ENCODE measurements at places on chromosomes 13 and 19.

DNA sequence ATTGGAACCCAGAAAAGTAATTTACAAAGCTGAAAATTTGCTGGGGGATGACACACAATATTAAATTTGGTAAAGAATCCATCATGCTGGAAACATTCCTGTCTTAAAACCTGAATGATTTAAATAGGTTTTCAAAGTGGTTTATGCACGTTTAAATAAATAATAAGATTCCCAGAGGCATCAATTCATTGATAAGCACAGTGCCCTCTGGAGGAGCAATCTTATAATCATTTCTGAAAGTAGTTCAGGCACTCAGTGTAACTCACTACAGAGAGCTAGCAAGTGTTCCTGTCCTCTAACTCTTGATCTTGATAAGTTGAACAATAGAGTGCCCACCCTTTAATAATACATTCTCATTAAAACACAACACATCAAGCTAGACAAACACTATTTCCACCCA is 43.5 kb upstream of the SHISA2 start:
- DNase-seq = no peak

DNA sequence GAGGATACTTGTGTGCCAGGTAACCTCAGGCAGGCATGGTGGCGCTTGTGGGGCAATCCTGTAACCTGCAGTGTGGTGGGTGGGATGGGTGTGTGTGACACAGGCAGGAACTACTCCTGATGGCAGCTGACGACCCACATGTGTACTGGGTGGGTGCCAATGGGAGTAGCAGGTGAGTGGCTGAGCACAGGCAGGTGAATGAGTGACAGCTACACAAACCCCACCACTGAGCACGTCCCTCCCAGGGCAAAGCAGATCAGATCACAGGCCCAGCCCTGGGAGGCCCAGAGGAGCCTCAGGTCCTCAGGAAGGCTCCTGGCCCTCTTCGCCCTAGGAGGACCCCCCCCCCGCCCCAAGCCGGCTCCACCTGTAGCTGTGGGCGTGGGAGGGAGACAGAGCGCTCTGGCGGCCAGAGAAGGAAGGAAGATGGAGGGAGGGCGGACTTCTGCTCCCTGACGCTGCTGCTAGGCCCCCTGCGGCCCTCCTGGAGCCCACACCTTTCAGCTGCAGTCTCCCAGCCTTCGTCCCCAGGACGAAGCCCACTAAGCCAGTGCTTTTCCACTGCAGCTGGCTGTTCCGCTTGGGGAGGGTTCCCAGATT is 1.3 kb upstream of the ZNF181 start:
- DNase-seq = no peak

GRCh38 chr19:9941231-9941630 is 4.9 kb upstream of the OLFM2 start:
- DNase-seq = no peak

GRCh38 chr13:36286006-36286405 is 11.6 kb downstream of the CCDC169 start:
- no peak for DNase-seq

GRCh38 chr13:29472332-29472961 is 123.0 kb downstream of the SLC7A1 start:
- DNase-seq = peak; percentile 70

DNA sequence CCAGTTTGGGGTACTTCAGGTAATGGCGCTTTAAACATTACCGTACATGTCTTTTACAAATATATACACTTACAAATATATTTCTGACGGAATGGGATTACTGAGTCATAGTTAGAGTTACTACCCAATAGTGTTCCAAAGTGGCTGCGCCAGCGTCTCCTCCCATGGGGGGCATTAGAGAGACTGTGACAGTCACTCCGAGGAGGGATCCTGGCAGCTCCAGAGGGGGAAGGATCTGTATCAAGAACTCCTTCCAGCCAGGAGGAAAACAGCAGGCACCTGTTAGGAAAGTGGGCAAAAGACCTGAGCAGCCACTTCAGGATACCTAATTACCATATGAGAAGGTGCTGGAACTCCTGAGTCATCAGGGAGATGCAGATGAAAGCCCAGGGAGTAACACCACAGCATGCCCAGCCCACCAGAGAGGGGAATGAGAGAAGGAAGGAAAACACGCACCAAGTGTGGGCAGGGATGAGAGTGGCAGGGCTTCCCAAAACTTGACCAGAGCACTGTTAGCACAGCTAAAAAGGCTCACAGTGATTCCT is 52.9 kb downstream of the SLC7A9 start:
- no peak for DNase-seq

GRCh38 chr13:78680115-78680561 is 21.2 kb upstream of the OBI1 start:
- no peak for DNase-seq

DNA sequence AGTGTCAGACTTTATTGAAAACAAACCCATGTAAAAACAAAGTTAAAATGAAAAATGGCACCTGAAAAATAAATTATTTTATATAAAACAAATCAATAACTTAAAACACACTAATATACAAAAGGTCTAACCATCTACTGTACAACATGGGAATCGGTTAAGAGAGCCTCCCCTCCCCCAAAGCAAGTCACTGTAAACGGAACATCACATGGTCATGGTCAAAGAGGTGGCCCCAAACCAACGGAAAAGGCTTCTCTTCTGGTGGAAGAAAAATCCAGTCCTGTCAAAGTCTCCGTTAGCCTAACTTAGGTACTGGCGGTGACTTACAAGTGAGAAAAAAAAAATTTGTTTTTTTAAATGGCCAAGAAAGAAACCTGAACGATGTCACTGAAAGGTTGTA is 15.7 kb upstream of the TIMM44 start:
- DNase-seq = no peak

GRCh38 chr19:3770136-3770999 is 1.7 kb downstream of the RAX2 start:
- no peak for DNase-seq

DNA sequence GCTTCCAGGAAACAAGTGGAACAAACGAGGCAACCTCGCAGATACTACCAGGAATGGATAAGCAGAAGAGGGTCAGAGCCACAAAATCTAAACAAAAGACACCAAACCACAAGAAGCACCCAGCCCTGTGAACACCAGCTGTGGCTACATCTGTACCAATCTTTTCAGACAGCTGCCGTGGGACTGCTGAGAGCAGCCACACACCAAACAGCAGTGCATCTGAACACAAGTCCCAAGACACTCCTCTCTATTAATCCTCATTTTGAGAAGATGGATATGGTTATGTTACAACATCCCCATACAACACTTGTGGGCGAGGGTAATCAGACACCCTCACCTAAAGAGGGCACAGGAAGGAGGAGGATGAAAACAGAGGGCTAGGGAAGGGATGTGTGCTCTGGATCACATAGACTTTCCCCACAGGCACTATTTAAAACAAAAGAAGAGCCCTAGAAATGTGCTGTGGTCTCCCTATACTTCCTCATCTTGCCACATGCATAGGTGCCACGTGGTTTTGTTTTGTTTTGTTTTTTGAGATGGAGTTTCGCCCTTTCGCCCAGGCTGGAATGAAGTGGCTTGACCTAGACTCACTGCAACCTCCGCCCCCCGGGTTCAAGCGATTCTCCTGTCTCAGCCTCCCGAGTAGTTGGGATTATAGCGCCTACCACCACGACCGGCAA is 41.6 kb upstream of the ZNF14 start:
- no peak for DNase-seq
